ENCODE measurements at places on chromosomes 16 and 17. TPM values are rescaled to one million over a fixed set of nuclear protein-coding genes. Genes with fewer than 3 reads are reported as not detected.

GRCh38 chr16:72787130-72787513 is 260.8 kb downstream of the ZFHX3 start:
- peak overlapping the region; percentile 53 for H3K4me3 ChIP-seq
- H3K27me3 ChIP-seq = no peaks in the 10 kb centered on the region
- no peaks in the 10 kb centered on the region for H3K36me3 ChIP-seq
- H3K27ac ChIP-seq = peak overlapping the region; percentile 97
- H3K4me1 ChIP-seq = peaks cover 24% of the 10 kb centered on the region
- DNase-seq = no peak

DNA sequence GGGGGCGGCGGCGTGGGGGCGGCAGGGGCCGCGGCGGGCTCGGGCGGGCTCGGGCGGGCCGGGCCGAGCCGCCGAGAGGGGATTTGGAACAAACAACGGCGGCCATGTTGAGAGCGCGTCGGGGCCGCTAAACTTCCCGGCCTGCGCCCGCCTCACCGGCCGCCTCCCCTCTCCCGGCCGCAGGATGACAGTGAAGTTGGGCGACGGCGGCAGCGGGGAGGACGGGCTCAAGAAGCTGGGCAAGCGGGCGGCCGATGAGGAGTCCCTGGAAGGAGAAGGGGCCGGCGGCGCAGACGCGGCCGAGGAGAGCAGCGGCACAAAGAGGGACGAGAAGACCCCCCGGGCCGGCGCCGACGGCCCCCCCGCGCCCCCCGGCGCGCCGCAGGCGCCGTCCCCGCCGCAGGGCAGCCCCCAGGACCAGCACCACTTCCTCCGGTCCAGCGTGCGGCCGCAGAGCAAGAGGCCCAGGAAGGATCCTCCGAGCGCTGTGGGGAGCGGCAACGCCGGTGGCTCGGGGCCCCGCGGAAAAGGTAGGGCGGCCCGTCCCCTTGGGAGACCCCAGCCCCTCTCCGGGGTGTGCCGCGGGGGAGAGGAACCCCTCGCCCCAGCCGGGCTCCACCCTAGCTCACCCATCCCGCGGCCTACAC is 2.4 kb downstream of the CRAMP1 start:
- H3K4me1 ChIP-seq = peaks cover 37% of the 10 kb centered on the region
- H3K27ac ChIP-seq = peak overlapping the region; percentile 48

DNA sequence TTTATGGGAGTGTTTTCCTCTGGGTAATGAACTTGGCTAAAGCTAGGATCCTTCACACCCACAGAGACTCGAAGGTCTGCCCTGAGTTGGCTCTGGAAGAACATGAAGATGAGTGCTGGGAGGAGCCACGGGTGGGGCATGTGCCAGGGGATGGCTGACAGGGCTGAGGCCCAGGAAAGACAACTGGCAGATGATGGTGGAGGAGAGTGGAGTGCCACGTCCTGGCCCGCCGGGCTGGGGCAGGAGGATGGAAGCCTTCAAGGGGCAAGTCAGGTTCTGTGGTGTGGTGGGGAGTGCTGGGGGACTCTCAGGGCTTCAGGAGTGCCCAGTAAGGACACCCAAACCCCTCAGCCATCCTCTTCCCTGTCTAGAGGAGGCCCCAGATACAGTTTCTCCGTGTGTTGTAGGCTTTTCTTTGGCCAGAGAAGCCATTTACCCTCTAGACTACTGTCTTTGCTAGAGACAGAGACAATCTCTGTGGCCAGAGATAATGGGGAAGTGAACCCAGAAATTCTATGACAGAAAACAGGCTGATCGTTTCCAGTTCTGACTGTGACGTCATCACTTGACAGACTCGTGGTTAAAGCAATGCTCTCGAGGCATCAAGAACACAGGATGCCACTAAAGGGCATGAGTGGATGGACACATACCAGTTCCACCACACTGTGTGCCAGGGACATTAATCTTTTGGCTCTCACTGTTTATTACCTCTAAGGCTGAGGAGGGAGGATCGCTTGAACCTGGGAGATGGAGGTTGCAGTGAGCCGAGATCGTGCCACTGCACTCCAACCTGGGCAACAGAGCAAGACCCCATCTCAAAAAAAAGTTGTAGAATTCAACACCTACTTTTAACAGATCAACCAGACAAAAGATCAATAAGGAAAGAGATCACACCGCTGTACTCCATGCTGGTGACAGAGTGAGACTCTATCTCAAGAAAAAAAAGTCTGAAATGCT is 18.6 kb upstream of the SLC5A10 start:
- no peaks in the 10 kb centered on the region for H3K4me1 ChIP-seq
- H3K36me3 ChIP-seq = peaks cover 10% of the 10 kb centered on the region
- H3K27ac ChIP-seq = no peak overlapping the region
- no peak for DNase-seq

GRCh38 chr17:47812146-47812920 is 9.3 kb downstream of the OSBPL7 start:
- no peaks in the 10 kb centered on the region for H3K27me3 ChIP-seq
- no peak for DNase-seq
- H3K36me3 ChIP-seq = peaks cover 5% of the 10 kb centered on the region
- no peak overlapping the region for H3K4me3 ChIP-seq

GRCh38 chr16:84532291-84532724 is 27.8 kb upstream of the MEAK7 start:
- H3K27ac ChIP-seq = peak overlapping the region; percentile 64
- peaks cover 29% of the 10 kb centered on the region for H3K4me1 ChIP-seq
- DNase-seq = peak; percentile 98
- H3K4me3 ChIP-seq = no peak overlapping the region
- H3K27me3 ChIP-seq = peaks cover 4% of the 10 kb centered on the region
- no peaks in the 10 kb centered on the region for H3K36me3 ChIP-seq

GRCh38 chr16:53715023-53715384 is 11.0 kb downstream of the FTO start:
- H3K36me3 ChIP-seq = no peaks in the 10 kb centered on the region
- no peaks in the 10 kb centered on the region for H3K27me3 ChIP-seq
- no peak overlapping the region for H3K4me3 ChIP-seq

- no peak overlapping the region for H3K27ac ChIP-seq
- H3K4me1 ChIP-seq = no peaks in the 10 kb centered on the region
- no peak overlapping the region for H3K4me3 ChIP-seq
- no peak for DNase-seq
- peaks cover 4% of the 10 kb centered on the region for H3K27me3 ChIP-seq
These were observed 59.3 kb downstream of the SMPD3 start for GRCh38 chr16:68389006-68389405.

DNA sequence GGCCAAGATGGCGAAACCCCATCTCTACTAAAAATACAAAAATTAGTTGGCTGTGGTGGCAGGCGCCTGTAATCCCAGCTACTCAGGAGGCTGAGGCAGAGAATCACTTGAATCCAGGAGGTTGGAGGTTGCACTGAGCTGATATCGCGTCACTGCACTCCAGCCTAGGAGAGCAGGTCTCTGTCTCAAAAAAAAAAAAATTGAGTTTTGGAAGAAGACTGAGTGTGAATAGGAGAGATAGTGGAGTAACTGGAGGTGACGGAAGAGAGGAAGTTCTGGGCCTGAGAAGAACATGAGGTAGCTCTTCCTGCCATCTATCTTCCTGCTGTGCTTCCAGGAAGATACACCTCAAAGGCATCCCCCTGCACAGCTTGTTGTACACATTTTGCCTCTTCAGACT is 11.4 kb downstream of the HOXB1 start:
- peaks cover 27% of the 10 kb centered on the region for H3K27me3 ChIP-seq
- peaks cover 14% of the 10 kb centered on the region for H3K4me1 ChIP-seq
- DNase-seq = no peak
- no peak overlapping the region for H3K4me3 ChIP-seq
- H3K36me3 ChIP-seq = no peaks in the 10 kb centered on the region

DNA sequence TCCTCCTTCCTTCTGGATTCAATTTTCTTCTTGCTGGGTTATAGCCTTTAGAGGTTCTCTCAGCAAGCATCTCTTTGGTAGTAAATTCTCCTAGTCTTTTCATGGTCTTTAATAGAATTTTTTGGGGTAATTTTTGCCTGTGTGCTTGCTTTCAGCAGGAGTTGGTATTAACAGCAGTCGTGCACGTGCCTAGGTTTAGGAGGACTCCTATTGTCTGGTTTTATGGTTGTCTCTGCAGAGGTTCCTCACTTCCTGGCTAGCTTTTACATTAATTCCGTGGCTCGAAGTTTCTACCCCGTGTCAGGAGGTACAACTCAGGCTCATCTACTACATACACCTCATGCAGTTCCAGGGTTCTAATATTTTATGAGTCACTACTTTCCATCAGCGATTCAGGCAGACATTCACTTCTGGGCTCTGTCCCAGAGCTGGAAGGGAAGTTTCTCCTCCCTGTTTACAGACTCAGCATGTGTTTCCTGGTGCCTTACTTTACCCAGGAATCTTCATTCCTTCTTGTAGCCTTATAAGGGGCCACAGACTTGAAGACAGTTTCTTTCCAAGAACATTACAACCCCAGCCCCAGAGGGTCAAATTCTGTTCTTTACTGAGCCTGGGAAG is 643.6 kb downstream of the HS3ST4 start:
- no peak for DNase-seq
- no peak overlapping the region for H3K27ac ChIP-seq
- no peaks in the 10 kb centered on the region for H3K36me3 ChIP-seq

- peak overlapping the region; percentile 80 for H3K4me3 ChIP-seq
- no peaks in the 10 kb centered on the region for H3K27me3 ChIP-seq
- no peak overlapping the region for H3K27ac ChIP-seq
- peak; percentile 56 for DNase-seq
These were observed 1.0 kb downstream of the ORAI3 start for GRCh38 chr16:30949650-30950515.

- no peak for DNase-seq
- H3K27ac ChIP-seq = no peak overlapping the region
- no peak overlapping the region for H3K4me3 ChIP-seq
- no peaks in the 10 kb centered on the region for H3K4me1 ChIP-seq
- no peaks in the 10 kb centered on the region for H3K27me3 ChIP-seq
- H3K36me3 ChIP-seq = no peaks in the 10 kb centered on the region
These were observed 14.1 kb downstream of the TBC1D16 start for GRCh38 chr17:80021600-80021999.

DNA sequence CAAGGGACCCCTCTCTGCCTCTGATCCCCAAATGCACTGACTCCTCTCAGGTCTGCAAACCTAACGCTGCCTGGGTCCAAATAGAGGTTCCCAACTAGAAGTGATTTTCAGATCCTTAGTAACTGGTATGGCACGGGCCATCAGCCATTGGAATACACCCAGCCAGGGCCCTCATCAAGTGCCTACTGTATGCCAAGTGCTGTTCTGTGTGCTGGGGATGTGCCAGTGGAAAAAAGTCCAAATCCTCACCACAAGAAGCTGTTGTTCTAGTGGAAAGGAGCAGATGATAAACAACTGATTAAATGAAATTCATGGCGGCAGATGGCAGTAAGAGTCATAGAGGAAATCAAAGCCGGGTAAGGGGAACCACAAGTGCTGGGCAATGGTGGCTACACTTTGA is 57.2 kb upstream of the MED9 start:
- no peak overlapping the region for H3K27ac ChIP-seq
- no peak for DNase-seq
- H3K36me3 ChIP-seq = no peaks in the 10 kb centered on the region
- H3K4me3 ChIP-seq = no peak overlapping the region

GRCh38 chr16:58507963-58508670 is 7.2 kb upstream of the SETD6 start:
- H3K27me3 ChIP-seq = no peaks in the 10 kb centered on the region
- H3K4me3 ChIP-seq = no peak overlapping the region
- DNase-seq = no peak
- no peaks in the 10 kb centered on the region for H3K36me3 ChIP-seq
- no peak overlapping the region for H3K27ac ChIP-seq
- H3K4me1 ChIP-seq = no peaks in the 10 kb centered on the region

DNA sequence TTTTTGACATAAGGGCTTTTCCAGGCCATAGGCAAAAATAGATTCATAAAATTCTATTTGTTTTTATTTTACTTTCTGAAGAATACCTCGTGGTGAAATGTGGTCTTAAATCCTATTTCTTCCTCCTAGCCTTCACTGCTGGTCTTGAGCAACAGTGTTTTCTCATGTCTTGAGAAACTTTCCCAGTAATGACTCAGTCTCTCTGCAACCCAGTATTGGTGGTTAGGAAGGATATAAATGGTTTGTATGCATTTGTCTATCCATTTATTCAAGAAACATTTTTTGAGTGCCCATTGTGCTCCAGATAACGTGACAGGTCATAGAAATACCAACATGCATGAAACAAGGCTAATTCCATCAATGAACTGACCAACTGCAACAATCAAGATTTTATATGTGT is 213.9 kb downstream of the TMEM114 start:
- no peak overlapping the region for H3K27ac ChIP-seq
- H3K27me3 ChIP-seq = no peaks in the 10 kb centered on the region
- no peak overlapping the region for H3K4me3 ChIP-seq
- H3K4me1 ChIP-seq = no peaks in the 10 kb centered on the region

GRCh38 chr16:1414532-1415260 is at the start of gene UNKL:
TSS of gene UNKL (minus strand) at chr16:1414704. CDS start at chr16:1414691, 13 bp downstream.
- no peaks in the 10 kb centered on the region for H3K27me3 ChIP-seq
- peak within 1 kb of the TSS; percentile 74 for H3K4me3 ChIP-seq
- H3K4me1 ChIP-seq = peaks cover 4% of the 10 kb centered on the region
- no peaks in the 10 kb centered on the region for H3K36me3 ChIP-seq

DNA sequence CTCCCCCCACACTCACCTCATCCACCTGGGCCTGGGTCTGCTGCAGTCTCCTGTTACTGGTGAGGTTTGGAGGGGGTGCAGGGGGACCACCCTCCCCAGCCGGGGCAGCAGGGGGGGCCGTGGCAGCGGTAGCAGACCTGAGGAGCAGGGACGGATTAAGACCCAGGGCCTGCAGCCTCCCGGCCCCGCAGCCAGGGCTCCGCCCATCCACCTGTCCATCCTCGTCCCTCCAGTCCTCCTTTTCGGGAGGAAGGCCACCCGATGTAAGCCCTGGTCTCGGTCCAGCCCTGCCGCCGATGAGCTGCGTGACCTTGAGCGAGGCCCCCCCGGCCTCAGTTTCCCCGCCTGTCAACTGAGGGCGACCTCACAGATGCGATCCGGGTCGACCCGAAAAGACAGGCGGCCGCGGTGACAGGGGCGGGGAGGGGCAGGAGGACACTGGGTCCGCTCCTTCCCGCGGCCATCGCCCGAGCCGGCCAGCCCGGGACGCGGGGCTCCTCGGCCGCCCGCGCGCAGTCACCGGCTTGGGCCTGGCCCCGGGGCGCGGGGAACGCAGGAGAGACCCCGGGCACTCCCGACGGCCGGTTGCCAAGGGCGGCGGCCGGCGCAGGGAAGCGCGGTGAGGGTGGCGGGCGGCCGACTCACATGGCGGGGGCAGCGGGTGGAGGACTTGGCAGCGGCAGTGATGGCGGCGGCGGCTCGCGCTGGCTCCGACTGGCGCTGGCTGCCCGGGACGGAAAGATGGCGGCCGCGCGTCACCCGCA is at the start of gene VAMP2:
TSS of gene VAMP2 (minus strand) at position 716 of the 764 bp plus-strand sequence. CDS start at position 647, 69 bp downstream.
- no peak for DNase-seq

The ZG16 gene
- not detected for total RNA-seq

The PPP4C gene
- 140 TPM for total RNA-seq

The SLC35G3 gene
- total RNA-seq = not detected

The SLC6A4 gene
- not detected for total RNA-seq

All from astrocyte (in vitro differentiated cells and primary cell).